ENCODE measurements at places on chromosomes 5 and 9. TPM values are rescaled to one million over a fixed set of nuclear protein-coding genes. Genes with fewer than 3 reads are reported as not detected.

The SAXO1 gene
- total RNA-seq = 0.09 TPM

The ITK gene
- under 0.01 TPM for total RNA-seq

The LVRN gene
- total RNA-seq = 0.47 TPM

The NMUR2 gene
- not detected for total RNA-seq

The ZNF608 gene
- total RNA-seq = 20.4 TPM

The FOXD4L4 gene
- 0.32 TPM for total RNA-seq

The OTP gene
- not detected for total RNA-seq

The ATG12 gene
- 42.2 TPM for total RNA-seq

The TIMD4 gene
- not detected for total RNA-seq

The NEUROG1 gene
- not detected for total RNA-seq

The SARDH gene
- total RNA-seq = 4.6 TPM

The ERP44 gene
- 3.6 TPM for total RNA-seq

The RGS7BP gene
- not detected for total RNA-seq

The GMCL2 gene
- total RNA-seq = not detected

The BTNL3 gene
- not detected for total RNA-seq

The UBE2R2 gene
- total RNA-seq = 18.8 TPM

The UGT3A1 gene
- not detected for total RNA-seq

The TPPP gene
- under 0.01 TPM for total RNA-seq

The CTSV gene
- total RNA-seq = 0.16 TPM

The IFNA2 gene
- total RNA-seq = not detected

The IFNA4 gene
- total RNA-seq = not detected

The FSD1L gene
- 4.6 TPM for total RNA-seq
